ENCODE measurements at places on chromosomes 2 and 18.

DNA sequence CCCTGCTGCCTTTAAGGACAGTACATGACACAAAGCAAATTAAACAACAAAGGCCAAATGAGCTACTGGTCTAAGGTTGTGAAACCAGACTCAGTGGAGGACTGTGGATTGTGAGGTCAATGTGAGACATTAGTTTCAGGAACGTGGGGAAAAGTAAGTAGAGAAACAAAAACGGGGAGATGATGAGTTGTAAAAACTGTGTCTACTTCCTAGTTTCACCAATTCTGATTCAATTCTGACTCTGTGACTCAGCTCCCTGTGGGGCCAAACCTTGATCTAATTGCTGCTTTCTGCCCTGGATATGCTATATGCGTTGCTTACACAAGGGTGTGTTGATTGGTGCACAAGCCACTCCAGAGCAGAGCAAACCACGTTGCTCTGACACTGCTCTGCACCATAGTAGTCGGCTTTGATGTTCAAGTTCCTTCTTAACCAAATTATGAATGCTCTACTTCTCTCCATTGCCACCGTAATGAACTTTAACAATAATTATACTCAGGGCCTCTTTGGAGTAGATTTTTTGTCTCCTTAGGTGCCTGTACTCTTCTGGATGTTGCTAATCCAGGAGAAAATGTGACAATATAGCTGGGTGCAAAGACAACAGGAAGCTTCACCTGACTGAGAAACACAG lies 1640.1 kb upstream of the CELF4 start:
- DNase-seq: no peak

GRCh38 chr2:186101616-186102015 lies 363.0 kb downstream of the FSIP2 start:
- DNase-seq: no peak

DNA sequence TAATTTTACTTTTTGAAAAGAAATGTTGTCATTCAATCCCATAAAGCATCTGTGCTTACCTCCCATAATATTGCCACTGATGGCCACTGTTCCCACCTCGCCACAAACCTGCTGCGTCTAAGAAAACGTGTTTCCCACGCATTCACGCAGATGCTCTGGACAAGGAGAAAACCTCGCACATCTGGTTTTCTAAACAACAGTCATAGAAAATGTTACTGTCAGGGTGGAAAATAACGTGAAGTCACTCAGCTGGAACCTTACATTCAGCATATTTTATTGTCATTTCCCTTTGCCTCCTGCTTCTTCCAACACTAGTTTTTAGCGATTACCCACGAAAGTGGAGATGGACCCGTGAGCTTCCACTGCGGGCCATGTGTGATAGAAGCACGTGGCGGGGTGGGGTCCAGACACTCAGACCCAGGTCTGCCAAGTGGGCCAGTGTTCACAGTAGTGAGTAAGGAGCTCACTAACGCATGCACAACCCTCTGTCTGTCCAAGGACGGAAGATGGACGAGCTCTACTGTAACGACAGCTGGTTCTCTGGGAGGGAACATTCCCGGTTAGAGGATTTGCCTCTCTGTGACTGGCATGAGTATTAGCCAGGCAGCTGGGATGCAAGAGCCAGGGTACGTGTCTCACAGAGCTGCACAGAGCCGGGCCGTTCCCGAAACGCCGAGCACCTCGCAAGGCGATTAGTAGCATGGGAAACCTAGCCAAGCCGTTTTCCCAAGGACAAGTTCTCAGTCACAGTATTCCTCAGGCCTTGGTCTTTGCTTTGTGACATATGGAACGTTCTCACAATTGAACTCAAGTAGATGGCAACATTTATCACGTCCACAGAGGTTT lies 94.5 kb downstream of the MTCL1 start:
- DNase-seq: no peak

DNA sequence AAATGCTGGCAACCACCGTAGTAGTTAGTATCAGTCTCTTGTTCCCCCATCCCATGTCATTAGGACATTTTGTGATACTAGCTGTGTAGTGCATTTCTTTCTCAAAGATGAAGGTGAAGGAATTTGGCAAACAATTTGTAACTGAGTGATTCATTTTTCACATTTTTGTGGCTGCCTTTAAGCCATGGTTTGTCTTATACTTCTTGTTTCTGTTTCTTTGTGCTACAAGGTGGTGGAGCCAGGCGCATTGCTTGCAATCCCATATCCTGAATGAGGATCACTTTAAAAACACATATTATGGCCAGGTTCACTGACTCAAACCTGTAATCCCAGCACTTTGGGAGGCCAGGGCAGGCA lies 40.6 kb downstream of the GPD2 start:
- no peak for DNase-seq

GRCh38 chr2:104756118-104756517 lies 97.8 kb upstream of the POU3F3 start:
- DNase-seq: no peak

DNA sequence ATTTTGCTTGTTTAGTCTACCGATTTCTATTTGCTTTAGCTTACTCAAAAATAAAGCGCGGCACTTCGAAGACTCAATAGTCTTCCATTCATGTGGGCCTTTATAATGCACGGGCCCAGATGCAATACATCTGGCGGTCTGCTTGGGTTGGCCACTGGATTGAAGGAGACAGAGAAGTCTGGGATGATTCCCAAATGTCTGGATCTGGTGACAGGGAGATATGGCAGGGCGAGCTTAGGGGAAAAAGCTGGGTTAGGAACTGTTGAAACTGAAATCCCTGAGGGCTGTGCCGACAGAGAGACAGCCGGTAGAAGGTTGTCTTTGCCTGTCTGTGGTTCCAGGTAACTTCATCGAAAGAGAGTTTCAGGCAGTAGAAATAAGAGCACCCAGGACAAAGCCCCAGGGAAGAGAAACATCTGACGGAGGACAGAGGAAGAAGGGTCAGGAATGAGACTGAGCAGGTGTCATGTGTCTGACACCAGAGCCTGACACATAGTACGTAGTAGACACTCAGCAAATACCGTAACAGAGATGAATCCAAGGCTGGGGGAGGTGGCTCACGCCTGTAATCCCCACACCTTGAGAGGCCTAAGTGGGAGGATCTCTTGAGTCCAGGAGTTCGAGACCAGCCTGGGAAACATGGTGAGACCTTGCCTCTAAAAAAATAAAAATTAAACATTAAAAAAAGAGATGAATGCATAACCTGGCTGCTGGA lies 13.6 kb downstream of the CLUL1 start:
- DNase-seq: no peak

DNA sequence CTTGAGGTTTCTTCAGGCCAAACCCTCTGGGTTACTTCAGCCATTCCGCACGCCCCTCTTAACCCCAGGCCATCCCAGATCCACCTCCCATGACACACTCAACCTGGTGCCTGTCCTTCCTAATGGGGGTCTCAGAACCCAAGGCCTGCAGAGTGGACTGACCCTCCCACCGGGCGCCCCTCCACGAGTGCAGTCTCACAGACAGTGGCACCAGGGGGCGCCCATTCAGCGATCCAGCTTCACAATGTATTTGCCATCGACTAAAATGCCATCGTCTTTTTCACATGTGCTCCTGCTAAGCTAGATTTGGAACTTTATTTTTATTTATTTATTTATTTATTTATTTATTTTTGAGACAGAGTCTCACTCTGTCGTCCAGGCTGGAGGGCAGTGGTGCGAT lies 38.5 kb downstream of the INPP5D start:
- no peak for DNase-seq

GRCh38 chr2:26429779-26430578 lies 28.3 kb downstream of the DRC1 start:
- DNase-seq: no peak

DNA sequence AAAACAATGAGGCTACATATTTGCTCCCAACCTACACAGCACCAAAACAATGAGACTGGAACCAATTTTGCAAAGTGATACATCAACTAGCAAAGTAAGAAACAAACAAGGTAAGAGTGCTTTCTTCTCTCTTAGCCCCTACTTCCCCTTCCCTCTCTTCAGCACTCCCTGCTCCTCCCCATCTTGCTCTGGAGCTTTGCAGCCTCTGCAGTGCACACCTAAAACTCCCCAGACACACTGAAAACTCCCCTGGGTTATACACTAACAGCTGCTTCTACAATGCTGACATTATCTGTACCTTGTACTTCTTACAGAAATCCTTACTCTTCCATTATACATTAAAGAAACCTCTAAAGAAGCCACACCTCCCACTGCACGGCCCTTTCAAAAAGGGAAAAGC lies 93.7 kb downstream of the RBMS1 start:
- no peak for DNase-seq

- DNase-seq: no peak
Observed at GRCh38 chr18:29560270-29560669, 1383.3 kb upstream of the CDH2 start.

DNA sequence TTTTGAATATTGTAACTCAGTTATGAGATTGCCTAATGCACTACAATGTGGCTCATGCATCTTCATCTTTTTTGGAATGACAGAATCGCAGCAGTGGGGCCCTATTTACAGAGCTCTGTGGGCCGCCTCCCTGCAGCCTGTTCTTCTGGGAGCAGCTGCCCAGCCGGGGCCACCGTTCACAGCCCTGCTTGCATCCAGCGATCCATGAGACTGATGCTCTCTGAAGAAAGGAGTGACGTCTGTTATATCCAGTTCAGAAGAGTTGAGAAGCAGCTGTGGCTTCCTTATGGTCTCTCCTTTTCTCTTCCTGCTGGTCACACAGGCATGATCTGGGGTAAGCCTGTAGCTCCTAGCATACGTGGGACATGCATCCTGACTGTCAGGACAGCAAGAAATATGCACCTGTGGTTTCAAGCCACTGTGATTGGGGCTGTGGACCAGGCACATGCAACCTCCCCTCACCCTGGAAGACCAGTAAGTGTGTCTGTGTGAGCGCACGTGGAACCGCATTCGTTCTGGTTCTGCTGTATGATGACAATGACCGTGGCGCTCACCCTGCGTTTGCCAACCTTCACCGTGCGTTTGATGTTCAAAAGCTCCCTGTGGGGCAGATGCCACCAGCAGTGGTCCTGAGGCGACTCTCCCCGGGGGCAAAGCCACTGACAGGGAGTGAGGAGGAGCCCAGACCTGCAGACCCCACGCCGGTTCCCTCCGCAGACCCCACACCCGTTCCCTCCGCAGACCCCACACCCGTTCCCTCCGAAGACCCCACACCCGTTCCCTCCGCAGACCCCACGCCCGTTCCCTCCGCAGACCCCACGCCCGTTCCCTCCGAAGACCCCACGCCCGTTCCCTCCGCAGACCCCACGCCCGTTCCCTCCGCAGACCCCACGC lies 189.8 kb downstream of the TMEM18 start:
- no peak for DNase-seq

DNA sequence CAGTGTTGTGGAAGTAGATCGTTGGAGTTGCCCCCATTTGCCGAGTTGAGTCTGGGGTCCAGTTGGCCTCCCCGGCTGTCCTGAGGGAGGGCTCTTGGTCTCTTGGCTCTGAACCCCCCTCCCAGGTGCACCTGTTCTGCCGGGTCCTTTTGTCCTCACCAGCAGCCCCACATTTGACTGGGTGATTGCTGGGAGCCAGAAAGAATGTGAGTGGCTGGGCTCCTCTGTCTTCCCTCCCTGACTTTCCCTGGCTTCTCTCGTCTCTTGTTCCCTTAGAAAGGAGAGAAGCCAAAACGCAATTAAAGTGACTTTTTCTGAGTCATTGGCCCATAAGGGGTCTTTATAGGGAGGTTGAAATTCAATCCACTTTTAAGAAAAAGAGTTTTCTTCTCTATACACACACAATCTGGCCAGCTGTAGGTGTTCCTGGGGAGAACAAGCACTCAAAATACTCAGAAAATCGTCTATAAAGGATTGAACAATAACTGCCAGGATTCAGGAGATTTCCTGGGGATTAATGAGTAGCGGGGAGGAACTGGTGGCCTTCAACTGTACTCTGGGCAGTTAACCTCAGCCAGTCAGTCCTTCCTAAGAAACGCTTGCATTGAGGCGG lies 131.0 kb downstream of the TMEM182 start:
- DNase-seq: no peak

- no peak for DNase-seq
Observed at GRCh38 chr2:214575465-214575864, 164.6 kb downstream of the VWC2L start.

GRCh38 chr2:150174056-150174805 lies 313.2 kb downstream of the RND3 start:
- no peak for DNase-seq

- DNase-seq: no peak
Observed at GRCh38 chr2:53315149-53315548, 452.5 kb upstream of the CHAC2 start.

DNA sequence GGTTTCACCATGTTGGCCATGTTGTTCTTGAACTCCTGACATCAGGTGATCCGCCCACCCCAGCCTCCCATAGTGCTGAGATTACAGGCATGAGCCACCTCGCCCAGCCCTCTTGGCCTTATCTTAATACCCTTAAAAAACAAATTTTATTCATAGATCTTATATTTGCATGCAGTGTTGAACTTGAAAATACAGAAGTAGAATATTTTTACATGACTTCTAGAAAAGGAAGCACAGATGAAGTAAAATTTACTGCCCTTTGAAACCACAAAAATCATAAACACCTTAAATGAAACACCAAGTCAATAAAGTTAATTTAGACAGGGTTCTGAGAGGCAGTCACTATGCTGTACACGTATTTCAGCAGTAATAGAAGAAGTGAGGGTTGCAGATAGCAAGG lies 145.7 kb downstream of the CERS6 start:
- peak; percentile 52 for DNase-seq

GRCh38 chr2:52467189-52467588 lies 1300.4 kb upstream of the CHAC2 start:
- no peak for DNase-seq

DNA sequence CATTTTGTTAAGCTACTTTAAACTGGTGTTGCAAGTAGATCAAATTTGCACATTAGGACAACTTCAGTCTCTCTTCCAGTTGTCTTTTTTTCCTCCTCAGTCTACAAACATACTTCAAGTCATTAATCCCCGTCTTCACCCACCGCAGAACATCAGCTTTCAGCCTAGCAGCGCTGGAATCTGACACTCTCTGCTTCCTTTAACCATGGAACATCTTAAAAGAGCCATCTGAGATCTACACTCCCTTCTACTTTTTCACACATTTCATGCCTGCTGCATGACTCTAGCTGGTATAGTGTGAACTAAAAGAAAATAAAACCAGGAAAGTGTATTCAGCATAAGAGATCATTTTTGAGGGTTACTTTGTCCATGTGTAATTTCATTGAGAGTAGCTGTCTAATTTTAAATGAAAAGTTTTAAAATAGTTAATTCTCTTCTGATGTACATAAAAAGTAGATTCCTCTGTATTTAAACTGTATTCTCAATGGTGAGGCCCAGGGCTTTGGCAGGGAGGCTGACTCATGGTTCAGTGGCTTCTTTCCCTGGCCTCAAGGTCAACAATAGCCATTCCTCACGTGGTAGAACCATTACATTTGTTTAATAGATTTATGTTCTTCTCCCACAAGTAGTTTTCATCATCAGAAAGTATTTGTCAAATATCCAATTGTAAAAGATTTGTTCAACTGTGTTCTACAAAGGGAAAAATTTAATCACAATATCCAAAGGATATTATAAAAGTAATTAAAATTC lies 16.5 kb downstream of the SGPP2 start:
- DNase-seq: no peak

DNA sequence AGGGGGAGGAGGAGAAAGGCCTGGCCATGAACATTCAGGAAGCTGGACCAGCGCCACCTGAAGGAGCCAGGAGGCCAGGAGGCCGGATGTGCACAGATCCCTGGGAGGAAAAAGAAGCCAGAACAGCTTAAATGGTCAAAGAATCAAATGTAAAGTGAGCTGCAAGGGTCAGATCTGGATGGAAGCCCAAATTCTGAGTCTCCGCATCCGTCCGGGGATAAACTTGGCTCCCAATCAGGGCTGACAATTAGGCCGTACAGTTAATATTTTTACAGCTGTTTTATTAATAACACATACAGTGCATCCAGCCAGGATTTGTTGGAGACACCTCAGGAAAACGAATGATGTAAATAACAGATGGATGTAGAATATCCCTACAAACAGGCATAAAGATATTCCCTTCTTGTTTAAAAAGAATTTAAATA lies 495.1 kb upstream of the TCF4 start:
- DNase-seq: no peak
